Epithelial cell of proximal tubule (primary cell): ENCODE measurements at places on chromosomes 4 and X. TPM values are rescaled to one million over a fixed set of nuclear protein-coding genes. Genes with fewer than 3 reads are reported as not detected.

The DCAF8L2 gene
- total RNA-seq: not detected in 2 replicates

The DCAF4L1 gene
- 0.07 TPM in 1 of 2 replicates, not detected in the other for total RNA-seq

The TRIM2 gene
- total RNA-seq: 38.2 and 40.8 TPM in 2 replicates

The RADX gene
- total RNA-seq: 1.4 and 1.6 TPM in 2 replicates

The CPE gene
- total RNA-seq: 10.6 and 10.7 TPM in 2 replicates

The PASD1 gene
- total RNA-seq: not detected in 2 replicates

The FRMPD3 gene
- under 0.01 and 0.12 TPM in 2 replicates for total RNA-seq

The PTTG2 gene
- not detected in 2 replicates for total RNA-seq

The ASB5 gene
- not detected in 2 replicates for total RNA-seq

The STOX2 gene
- 2.3 and 4.3 TPM in 2 replicates for total RNA-seq

The IL1RAPL1 gene
- total RNA-seq: not detected in 2 replicates

The CSAG1 gene
- total RNA-seq: not detected in 2 replicates

The TCEAL2 gene
- 0.65 and 3.6 TPM in 2 replicates for total RNA-seq

The CNKSR2 gene
- 1.4 and 3.4 TPM in 2 replicates for total RNA-seq

The APELA gene
- not detected in 2 replicates for total RNA-seq

The RHOH gene
- total RNA-seq: not detected in 2 replicates

The HGFAC gene
- total RNA-seq: not detected in 2 replicates

The EFHC2 gene
- 0.81 TPM in 1 of 2 replicates, not detected in the other for total RNA-seq

The FABP2 gene
- total RNA-seq: not detected in 2 replicates

The TLR1 gene
- total RNA-seq: 0.51 and 0.98 TPM in 2 replicates

The KLKB1 gene
- not detected in 2 replicates for total RNA-seq

The C4orf36 gene
- 0.80 and 1.1 TPM in 2 replicates for total RNA-seq

The TMEM35A gene
- 0.29 and 1.0 TPM in 2 replicates for total RNA-seq

The HSFX4 gene
- not detected in 2 replicates for total RNA-seq

The UBA6 gene
- 69.2 and 100 TPM in 2 replicates for total RNA-seq

The TCEAL6 gene
- total RNA-seq: not detected in 2 replicates

The RTL9 gene
- total RNA-seq: not detected in 2 replicates

The USP53 gene
- 19.6 and 48.9 TPM in 2 replicates for total RNA-seq

The BEND4 gene
- 0.06 and 0.14 TPM in 2 replicates for total RNA-seq

The NOX1 gene
- total RNA-seq: not detected in 2 replicates

The SCRG1 gene
- total RNA-seq: not detected in 2 replicates
